Stimulated activated CD8-positive, alpha-beta memory T cell treated with anti-CD3 and anti-CD28 coated beads, Interleukin-12 subunit alpha, Interleukin-12 subunit beta, amount 100 ng/mL, for 1 hour (primary cell): ENCODE measurements at places on chromosomes 1 and 21.

DNA sequence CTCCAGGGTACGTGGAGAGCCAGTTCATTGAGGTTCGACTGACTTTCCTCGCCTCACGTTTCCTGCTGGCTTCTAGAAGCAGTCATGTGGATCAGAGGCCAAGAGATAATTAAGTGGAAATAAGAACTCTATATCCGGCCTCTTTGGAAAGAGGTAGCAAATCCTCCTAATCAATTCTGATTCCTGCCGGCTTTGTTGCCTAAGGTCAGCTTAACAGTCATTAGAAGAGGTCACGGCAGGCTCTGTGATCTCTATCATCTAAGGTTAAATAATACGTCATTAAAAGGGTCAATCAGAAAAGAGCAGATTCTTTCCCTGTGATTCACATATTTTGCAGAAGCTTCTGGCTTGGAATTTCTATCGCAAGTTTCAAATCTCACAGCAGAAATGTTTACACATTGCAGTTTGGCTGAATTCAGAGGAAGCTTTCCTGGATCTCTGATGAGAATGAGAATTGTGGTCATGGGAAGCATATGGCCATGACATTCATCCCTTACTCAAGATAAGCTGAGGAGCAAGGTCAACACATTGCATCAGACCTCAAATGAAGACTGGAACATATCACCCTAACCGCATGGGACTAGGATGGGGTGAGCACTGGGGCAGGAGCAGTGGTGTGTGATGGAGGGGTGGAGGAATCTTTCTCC is 189.4 kb downstream of the PBX1 start:
- no peak for DNase-seq

DNA sequence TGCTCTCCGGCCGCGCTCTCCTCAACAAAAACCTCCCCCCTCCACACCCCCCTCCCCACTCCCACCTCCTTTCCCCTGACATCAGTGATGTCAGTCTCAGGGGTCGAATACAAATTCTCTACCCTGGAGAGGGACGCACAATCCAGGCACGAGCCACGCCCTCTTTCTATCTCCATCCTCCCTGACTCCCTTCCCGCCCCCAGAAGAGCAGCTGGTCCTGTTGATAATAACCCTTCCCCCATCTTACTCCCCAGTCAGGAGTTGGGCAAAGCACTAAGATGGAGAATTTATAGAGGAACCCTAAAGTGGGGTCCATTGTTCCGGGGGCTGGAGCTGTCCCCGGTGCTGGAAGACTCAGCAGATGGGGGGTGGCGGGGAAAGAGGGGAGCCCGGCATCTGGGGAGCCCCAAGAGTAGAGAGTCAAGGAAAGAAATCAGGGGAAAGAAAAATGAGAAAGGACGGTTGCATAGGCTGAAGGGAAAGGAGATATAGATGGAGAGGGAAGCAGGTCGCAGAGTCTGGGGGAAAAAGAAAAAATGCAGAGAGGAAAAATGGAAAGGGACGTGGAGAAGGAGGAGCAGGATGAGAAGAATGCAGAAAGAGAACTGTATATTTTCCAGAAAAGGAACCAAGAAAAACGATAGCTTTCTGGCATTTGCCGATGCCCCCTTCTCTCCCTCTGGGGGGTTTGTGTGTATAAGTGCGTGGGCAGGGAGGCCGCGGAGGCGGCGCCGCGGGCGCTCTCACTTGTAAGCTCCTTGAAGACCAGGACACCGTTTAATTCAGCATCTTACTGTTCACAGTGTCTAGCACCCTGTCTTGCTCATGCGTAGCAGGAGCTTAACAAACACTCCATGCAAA is at the start of gene CELF3:
Gene CELF3, minus strand, starts transcription at position 33 of the 861 bp plus-strand sequence. CDS start 783 bp downstream, outside the sequence.
- no peak for DNase-seq

- DNase-seq = no peak
These were observed 13.7 kb upstream of the CLCA1 start for GRCh38 chr1:86455073-86455472.

- DNase-seq = peak; percentile 81
These were observed 8.8 kb downstream of the ZNF683 start for GRCh38 chr1:26363549-26364448.

GRCh38 chr21:36065497-36066036 is 4.3 kb upstream of the CBR1 start:
- no peak for DNase-seq
